ENCODE measurements at places on chromosomes 7 and 10.

DNA sequence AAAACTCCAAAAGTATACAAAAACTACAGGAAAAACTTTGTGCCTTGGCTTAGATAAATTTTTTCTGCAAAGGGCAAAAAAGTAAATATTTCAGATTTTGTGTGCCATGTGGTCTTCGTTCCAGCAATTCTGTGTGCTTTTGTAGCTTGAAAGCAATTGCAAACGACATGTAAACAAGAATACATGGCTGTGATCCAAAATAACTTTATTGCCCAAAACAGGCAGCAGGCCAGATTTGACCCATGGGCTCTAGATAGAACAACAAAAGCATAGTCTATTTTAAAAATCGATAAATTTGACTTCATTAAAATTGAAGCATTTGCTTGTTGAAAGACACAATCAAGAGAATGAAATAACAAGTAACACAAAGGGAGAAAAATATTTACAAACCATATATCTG is 336.6 kb downstream of the HPSE2 start:
- no peak for DNase-seq

GRCh38 chr7:128880791-128881457 is 18.3 kb downstream of the ATP6V1F start:
- DNase-seq = no peak

DNA sequence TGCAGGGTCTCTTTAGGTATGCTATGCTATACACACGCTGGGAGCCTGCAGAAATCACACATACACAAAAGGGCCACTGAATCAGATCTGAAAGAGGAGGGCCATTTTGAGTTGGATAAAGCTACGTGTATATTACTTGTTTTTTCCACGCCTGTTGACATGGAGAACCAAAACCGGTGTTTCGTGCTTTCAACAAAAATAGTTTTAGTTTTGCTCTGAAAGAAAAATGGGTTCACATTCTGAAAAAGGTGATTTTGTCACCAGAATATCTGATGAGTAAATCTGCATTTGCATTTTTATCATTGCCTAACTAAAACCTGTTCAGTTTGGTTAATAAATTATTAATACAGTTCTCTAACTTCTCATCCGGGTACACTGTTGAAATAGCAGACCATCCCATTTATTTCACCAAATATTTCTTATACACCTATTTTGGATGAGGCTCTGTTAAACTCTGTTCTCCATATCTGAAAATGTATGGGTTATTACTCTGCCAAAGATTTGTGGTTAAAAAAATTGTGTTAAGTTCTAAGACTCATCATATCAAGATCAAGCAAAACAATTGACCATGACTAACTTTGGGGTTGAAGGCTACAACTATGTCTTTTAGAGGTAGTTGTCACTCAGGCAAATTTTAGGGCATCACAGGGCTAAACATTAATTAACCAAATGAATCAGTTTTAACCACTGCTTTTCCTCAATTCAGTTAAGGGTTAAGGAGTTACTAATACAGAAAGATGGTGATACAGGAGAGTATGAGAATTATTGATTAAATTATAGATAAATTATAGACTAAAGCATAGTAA is 101.2 kb upstream of the RPA3 start:
- no peak for DNase-seq

DNA sequence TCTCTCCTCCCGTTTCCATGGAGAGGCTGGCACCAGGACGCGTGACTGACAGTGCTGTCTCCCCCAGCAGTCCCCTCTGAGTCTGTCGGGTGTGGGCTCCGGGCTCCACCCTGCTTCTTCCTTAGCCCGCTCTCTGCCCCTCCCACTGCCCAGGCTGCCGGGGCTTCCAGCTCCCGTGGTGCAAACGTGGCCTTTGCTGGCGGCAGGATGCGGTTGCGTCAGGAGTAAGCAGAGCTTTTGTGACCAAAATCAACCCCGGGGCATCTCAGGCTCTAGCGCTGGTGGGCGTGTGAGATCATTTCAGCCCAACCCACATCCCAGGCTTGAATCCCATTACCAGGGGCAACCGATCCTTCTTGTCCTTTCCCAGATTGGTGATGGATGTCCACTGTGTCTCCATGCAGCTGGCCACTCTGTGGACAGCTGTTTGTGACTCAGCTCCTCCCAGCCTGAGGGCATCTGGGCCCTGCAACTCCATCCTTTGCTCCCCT is 28.2 kb downstream of the PTPRE start:
- DNase-seq = no peak

Measured in activated naive CD4-positive, alpha-beta T cell treated with anti-CD3 and anti-CD28 coated beads, Interleukin-2, amount 50 U/mL, for 72 hours (primary cell).